ENCODE measurements at places on chromosomes 1 and 21.
A peak's percentile ranks its signal among the peaks of the same experiment; 100 is the strongest.

GRCh38 chr1:85628791-85629531 is 48.4 kb downstream of the CCN1 start:
- no peak for DNase-seq

GRCh38 chr1:153922076-153922971 is 448 bp downstream of the GATAD2B start:
- peak; percentile 46 for DNase-seq

DNA sequence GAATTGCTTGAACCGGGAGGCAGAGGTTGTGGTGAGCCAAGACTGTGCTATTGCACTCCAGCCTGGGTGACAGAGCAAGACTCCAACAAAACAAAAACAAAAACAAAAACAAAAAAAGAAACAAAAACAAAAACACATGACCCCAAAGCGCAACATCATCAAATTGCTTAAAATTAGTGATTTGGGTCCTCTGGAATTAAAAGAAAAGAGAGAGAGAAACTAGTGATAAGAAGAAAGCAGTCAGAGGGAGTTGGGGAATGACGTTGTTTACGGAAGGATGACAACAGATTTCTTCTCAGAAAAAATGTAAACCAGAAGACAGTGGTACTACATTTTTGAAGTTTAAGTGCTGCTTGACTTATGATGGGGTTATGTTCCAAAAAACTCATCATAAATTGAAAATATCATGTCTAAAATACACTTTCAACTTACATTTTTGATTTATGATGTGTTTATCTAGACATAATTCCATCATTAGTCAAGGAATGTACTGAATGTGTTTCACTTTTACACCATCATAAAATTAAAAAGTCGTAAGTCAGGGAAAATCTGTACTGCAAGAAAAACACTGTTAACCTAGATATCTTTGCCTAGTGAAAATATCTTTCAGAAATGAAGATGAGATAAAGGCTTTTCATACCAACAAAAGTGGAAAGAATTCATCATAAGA is 88.0 kb downstream of the MT1HL1 start:
- no peak for DNase-seq

DNA sequence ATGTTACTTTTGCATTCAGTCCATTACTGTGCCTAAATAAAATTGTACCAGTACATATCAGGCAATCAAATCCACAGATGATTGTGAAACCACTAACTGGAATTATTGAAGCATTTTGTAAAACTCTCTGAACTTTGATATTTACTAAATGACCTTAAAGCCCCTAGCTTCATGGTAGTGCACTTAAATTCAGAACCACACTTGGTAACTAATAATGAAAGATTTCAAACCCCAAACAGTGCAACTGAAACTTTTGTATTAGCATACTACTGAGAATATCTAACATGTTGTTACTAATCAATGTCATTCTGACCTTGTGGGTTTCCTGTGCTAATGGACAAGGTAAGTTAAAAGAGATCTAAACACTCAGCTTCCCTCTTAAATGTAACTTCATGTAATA is at the start of gene CFHR3:
CFHR3 (plus strand) TSS at position 238 of the 400 bp plus-strand sequence; CDS start at position 285, 47 bp downstream.
- DNase-seq: no peak

- DNase-seq: peak; percentile 22
Measured at GRCh38 chr1:7912743-7913557, 27.7 kb downstream of the TNFRSF9 start.
